ENCODE measurements at places on chromosomes 3 and 15. TPM values are rescaled to one million over a fixed set of nuclear protein-coding genes. Genes with fewer than 3 reads are reported as not detected.

The GOLGA6L7 gene
- not detected for total RNA-seq

- no peak for DNase-seq
Observed at GRCh38 chr15:64776402-64776786, 1.0 kb upstream of the RBPMS2 start.

The BAHD1 gene
- total RNA-seq = 13.3 TPM

The PLA1A gene
- 5.0 TPM for total RNA-seq

DNA sequence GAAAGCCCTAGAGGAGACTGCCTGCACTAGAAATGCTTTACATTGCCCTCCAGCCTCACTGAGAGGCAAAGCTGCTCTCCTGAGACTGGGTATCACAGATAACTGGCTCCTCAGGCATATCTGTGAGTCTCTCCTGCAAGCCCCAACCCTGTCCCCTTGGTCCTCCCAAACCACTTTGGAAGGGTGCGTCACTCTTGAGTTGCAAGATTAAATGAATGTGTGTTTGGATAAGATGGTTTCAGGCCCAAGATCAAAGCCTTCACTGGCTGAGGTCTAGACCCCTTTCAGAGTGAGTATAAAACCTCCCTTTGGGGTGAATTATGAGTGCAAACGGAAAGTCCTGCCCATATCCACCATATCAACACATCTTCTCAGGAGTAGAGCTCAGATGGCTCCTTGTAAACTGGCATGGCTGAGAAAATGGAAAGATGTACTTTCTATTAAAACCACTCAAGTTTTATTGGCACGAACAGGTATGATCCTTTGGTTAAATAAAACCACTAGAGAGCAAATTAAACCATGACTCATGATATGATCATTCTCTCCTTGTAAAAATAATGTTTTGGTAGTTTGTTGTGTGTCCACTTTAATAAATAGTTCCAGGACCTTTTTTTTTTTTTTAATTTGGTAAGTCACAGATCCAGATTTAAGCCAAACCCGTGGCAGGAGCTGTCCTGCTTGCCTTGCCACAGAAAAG is 164.0 kb downstream of the CHST2 start:
- no peak for DNase-seq

GRCh38 chr15:36356978-36357601 is 222.3 kb upstream of the CDIN1 start:
- DNase-seq = no peak

Measured in psoas muscle (tissue), 8 donors.